ENCODE measurements at places on chromosomes 13 and 19.
A peak's percentile ranks its signal among the peaks of the same experiment; 100 is the strongest.

DNA sequence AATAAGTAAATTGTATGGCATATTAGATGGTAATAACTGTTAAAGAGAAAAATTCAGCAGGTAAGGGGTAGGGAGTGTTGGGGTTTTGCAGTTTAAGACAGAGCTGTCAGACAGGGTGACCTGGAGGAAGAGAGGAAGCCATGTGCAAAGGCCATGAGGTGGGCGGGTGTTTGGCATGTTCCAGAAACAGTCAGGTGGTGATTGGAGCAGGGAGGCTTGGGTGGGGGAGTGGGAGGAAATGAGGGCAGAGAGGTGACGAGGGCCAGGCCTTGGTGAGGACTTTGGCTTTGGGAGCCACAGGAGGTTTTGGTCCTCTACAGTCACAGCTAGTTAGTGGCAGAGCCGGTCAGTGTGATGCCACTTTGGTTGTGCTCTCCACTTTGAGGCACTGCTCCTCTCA is 20.1 kb downstream of the RYR1 start:
- DNase-seq = no peak

DNA sequence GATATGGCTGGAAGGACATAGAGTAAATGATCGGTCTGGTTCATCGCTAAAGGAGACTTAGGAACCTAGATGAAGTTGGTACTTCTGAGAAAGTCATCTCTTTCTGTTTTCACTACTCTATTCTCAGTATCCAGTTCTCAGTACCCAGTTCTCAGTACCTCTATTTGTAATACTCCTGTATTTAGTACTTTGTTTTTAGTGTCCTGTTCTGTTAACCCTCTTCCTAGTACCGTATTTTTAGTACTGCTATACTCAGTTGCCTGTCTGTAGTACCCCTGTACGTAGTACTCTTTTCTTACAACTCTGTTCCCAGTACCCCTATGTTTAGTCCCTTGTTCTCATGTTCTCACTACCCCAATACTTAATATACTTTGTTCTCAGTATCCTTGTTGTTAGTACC is 1.2 kb downstream of the RFXAP start:
- DNase-seq = no peak

GRCh38 chr13:33403807-33404362 is 118.3 kb upstream of the STARD13 start:
- no peak for DNase-seq

GRCh38 chr19:46287585-46287984 is 9.3 kb upstream of the HIF3A start:
- DNase-seq = no peak

- no peak for DNase-seq
Observed at GRCh38 chr19:48290401-48290770, 20.5 kb downstream of the ZNF114 start.

- no peak for DNase-seq
Observed at GRCh38 chr19:994516-994915, 5.7 kb upstream of the GRIN3B start.

DNA sequence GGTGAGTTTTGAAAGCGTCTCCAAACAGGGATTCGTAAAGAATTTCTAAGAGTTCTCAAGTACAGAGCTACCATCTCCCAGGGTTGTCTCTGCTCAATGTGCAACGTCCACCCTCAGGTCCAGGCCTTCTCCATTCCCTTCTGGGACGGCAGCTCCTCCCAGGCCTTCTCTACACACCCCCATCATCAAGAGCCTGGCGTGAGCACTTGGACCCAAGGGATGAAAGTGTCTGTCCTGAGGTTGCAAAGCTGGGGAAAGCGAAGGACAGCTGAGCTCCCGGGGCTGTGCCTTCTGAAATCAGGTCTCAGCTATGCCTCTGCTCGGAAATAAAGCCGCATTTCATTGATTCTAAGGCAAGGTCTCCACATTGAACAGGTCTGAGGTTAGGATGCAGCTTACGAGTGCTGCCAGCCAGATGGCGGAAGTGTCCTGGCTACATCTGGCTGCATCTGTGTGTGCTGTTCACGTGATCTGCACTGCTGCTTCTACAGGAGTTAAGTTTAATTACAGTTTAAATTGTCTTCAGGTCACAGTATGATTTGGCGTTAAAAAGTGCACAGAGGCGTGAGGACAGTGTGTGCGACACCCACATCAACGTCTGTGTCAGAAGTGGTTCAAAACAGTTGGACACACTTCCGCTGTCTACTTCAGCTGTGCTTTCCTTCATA is 27.0 kb upstream of the MIER2 start:
- DNase-seq = no peak

GRCh38 chr13:78820541-78820940 is 161.6 kb upstream of the OBI1 start:
- no peak for DNase-seq

GRCh38 chr13:75666646-75667351 is 30.7 kb downstream of the LMO7 start:
- DNase-seq = no peak

GRCh38 chr13:43766725-43767124 is 20.0 kb downstream of the ENOX1 start:
- no peak for DNase-seq

- DNase-seq = no peak
Observed at GRCh38 chr19:39401070-39401548, 5.5 kb upstream of the ZFP36 start.

GRCh38 chr19:13102666-13103580 is at the start of gene LYL1:
Gene LYL1 (minus strand): TSS chr19:13102858. CDS start chr19:13101171, 1,687 bp downstream.
- DNase-seq = no peak

DNA sequence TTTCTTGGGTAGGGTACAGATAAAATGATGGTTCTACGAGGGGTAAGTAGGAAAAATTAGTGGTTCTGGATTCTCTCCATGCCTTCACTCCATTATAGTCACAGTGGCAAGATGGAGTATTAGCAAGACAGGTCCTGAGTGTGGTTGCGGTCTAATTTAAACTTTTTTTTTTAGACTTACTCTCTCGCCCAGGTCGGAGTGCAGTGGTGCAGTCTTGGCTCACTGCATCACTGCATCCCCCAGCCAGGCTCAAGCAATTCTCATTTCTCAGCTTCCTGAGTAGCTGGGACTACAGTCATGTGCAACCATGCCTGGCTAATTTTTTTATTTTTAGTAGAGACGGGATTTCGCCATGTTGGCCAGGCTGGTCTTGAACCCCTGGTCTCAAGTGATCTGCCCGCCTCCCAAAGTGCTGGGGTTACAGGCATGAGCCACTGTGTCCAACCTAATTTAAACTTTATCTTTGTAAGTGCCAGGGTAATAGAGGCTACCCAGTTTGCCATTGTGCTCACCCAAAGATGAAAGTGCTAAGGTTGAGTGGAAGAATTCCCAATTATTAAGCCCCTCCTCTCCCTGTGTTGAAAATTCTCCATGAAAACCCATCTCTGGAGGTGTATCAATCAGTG is 135.6 kb downstream of the TM9SF2 start:
- no peak for DNase-seq

DNA sequence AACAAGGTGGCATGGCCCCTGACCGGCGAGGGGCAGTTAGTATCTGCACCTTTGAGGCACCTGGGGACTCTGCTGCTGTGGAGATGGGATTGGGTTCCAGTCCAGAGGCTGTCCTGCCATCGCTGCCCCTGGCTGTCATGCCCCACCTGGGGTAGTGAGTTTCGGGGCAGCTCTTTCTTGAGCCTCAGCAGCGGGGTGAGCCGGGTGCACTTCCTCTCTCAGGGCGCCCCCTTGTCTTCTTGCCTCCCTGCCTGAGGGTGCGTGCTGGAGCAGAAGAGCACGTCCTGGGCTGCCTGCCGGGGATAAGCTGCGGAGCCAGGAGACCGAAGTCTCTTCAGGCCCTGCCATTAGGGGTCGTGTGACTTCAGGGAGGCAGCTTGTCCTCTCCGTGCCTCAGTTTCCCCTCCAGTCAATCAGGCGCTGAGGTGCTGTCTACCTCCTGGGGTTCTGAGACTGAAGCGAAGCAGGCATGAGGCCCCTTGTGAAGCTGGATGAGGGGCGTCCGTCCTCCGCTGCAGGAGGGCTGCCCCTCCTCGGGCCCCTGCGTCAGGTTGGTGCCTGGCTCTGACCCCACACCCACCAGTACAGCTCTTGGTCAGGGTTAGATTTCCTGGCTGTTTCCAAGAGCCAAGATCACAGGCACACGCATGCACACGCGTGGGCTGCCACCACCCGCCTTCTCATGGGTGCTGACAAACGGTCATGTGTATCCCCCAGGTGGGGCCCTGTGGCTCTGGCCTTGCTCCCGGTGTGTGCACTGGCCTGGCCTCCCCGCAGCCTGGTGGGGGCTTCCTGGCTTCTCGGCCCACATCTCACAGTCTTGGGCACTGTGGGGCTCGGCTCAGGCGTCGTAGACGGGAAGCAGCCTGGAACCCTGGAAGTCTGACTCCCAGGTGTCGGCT is 8.3 kb downstream of the GNA11 start:
- no peak for DNase-seq

- peak; percentile 46 for DNase-seq
Observed at GRCh38 chr13:100573121-100573520, 15.5 kb downstream of the GGACT start.

GRCh38 chr19:50490411-50490811 is 13.8 kb upstream of the GARIN5A start:
- no peak for DNase-seq

- no peak for DNase-seq
Observed at GRCh38 chr13:45728759-45729158, 26.6 kb downstream of the CBY2 start.

- no peak for DNase-seq
Observed at GRCh38 chr19:30020189-30020588, 78.2 kb downstream of the URI1 start.

DNA sequence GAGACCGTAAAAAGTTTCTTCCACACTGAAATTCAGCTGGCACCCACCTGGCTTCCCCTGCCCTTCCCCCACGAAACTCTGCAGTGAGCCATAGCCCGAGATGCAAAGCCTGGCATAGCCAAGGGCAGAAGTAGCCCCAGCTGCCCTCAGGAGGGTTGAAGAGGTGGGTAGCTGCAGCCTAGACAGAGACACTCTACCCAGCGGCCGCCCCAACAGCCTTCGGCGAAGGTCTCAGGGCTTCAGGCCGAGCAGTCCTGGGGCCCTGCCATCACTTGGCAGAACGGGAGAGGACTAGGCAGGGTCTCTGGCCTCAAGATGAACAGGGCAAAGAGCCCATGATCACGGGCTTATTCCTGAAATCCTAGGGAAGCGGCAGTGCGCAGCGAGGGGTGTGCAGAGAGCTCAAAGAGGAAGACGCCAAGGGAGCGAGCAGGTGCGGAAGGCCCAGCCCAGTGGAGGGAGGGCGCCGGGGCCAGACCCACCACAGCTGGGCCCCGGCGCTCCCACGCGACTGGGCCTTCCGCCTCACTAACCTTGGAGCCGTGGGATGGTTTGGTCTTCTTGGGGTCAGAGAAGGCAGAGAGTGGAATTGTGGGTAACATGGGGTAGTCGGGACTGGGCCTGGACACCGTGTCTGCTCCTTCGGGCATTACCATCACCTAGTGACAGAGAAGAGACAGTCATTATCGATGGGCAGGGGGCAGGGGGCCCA is 53.2 kb downstream of the MLLT1 start:
- DNase-seq = no peak

DNA sequence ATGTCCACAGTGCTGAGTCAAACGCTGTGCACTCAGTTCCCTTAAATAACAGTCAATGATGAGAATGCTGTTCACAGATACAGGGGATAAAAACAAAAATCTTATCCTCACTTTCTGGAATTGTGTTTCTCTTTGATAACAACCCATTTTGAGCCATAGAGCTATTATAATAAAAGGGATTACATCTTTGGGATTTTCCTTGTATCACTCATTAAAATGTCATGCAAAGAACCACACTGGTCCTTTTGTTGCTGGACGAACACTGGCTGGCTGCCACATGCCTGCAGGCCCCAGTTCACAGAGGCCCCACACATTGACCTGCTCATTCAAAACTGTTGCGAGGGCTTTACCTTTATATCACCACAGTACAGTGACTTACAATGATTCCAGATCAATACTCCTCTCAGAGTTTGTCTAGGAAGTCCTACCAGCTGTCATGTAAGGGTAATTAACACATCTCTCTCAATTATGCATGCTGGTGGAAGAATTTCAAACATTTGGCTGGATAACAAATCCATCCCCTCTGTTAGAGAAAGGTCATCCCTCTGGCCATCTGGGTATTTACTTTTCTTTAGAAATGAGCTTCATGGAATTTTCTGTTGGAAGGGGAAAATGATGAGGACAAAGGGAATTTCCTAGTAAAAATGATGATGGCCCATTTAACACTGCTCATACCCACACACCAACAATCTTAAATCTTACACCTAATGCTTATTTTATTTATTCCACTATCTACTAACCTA is 85.9 kb downstream of the MBNL2 start:
- DNase-seq = no peak

- DNase-seq = no peak
Observed at GRCh38 chr13:40187324-40187795, 479.1 kb downstream of the FOXO1 start.

GRCh38 chr13:100511466-100511865 is 77.1 kb downstream of the GGACT start:
- no peak for DNase-seq

DNA sequence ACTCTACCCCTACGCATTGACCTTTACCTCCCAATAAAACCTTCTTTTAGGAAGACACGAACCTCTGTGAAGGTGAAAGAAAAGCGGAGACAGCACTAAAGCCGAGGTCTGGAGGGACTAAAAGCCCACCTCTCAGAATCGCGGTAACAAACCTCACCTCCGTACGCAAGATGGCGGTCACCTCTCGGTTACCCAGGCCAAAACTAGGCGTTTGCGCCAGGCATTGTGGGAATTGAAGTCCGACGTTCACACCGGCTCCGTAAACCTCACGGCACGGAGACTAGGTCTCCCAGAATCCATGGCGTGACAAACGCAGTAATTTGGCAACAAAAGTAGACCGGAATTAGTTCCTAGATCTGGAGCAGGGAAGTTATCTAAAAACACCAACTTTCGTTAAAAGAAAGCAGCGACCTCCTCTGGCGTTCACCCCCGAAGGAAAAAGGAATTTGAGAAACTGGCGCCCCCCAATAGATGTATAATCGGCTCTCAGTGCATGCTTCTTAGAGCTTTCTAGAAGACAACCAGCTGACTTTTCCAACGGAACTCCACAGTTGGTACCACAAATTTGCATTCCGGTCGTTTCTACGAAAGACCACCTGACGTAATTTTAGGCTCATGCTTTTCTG is at the start of gene N4BP2L2:
N4BP2L2 (minus strand) TSS at position 175 of the 626 bp plus-strand sequence. CDS start 1,768 bp downstream, outside the sequence.
- peak; percentile 78 for DNase-seq

- no peak for DNase-seq
Observed at GRCh38 chr13:114019367-114019766, 45.5 kb upstream of the C13orf46 start.
